SJSA1 (cell line): ENCODE measurements at places on chromosomes 6 and 20. TPM values are rescaled to one million over a fixed set of nuclear protein-coding genes. Genes with fewer than 3 reads are reported as not detected.
A peak's percentile ranks its signal among the peaks of the same experiment; 100 is the strongest.

- H3K4me3 ChIP-seq: no peak overlapping the region
- no peak overlapping the region for H3K27ac ChIP-seq
- no peak for DNase-seq
- no peaks in the 10 kb centered on the region for H3K27me3 ChIP-seq
These were observed 19.1 kb upstream of the FOXC1 start for GRCh38 chr6:1590580-1590979.

GRCh38 chr6:161418463-161418945 is 144.6 kb upstream of the AGPAT4 start:
- peaks cover 41% of the 10 kb centered on the region for H3K4me1 ChIP-seq
- peak overlapping the region; percentile 93 for H3K27ac ChIP-seq
- no peak overlapping the region for H3K4me3 ChIP-seq
- H3K27me3 ChIP-seq: no peaks in the 10 kb centered on the region

- no peaks in the 10 kb centered on the region for H3K27me3 ChIP-seq
- H3K27ac ChIP-seq: no peak overlapping the region
- no peak for DNase-seq
- no peaks in the 10 kb centered on the region for H3K36me3 ChIP-seq
These were observed 154.7 kb downstream of the JARID2 start for GRCh38 chr6:15400572-15401004.

Gene SEL1L2
- total RNA-seq: not detected in 2 replicates

Gene MEA1
- 118 and 134 TPM in 2 replicates for total RNA-seq

DNA sequence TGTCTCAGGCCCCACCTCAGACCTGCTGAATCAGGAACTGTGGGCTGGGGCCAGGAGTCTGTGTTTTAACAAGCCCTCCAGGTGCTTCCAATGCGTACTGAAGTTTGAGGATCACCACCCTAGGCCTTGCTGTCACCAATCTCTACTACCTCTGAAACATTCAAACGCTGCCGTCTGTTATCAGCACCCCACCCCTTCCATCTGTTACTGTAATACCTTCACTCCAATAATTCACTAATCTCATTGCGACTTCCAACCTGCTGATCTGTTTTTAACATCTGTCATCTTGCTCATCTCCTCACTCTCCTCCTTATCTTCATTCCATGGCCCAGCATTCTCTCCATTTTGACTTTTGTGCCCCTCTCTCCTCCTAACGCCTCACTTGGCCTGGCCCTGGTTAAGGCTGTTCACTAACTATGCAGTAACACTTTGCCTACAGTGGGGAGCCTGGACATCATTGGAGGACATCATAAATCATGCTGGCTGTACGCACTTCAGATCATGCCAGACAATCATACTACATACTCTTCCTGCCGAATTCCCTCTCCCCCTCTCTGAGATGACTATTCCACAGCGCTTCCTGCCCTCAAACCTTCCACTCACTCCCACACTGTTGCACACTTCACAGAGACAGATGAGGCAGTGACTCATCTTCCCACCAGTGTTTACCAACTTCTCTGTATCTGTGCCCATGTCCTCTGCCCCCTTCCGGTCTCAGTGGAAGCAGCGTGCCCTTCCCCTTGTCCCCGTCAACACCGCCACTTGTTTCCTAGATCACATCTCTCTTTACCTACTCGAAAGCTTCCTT is 3.0 kb upstream of the GUCA1B start:
- DNase-seq: peak; percentile 75
- H3K4me1 ChIP-seq: peaks cover 35% of the 10 kb centered on the region
- H3K27me3 ChIP-seq: no peaks in the 10 kb centered on the region
- H3K36me3 ChIP-seq: peaks cover 1% of the 10 kb centered on the region
- peak overlapping the region; percentile 40 for H3K27ac ChIP-seq
- no peak overlapping the region for H3K4me3 ChIP-seq

Gene BMP5
- total RNA-seq: 1.6 TPM in 2 replicates
